ENCODE measurements at places on chromosomes 6 and 20. TPM values are rescaled to one million over a fixed set of nuclear protein-coding genes. Genes with fewer than 3 reads are reported as not detected.

DNA sequence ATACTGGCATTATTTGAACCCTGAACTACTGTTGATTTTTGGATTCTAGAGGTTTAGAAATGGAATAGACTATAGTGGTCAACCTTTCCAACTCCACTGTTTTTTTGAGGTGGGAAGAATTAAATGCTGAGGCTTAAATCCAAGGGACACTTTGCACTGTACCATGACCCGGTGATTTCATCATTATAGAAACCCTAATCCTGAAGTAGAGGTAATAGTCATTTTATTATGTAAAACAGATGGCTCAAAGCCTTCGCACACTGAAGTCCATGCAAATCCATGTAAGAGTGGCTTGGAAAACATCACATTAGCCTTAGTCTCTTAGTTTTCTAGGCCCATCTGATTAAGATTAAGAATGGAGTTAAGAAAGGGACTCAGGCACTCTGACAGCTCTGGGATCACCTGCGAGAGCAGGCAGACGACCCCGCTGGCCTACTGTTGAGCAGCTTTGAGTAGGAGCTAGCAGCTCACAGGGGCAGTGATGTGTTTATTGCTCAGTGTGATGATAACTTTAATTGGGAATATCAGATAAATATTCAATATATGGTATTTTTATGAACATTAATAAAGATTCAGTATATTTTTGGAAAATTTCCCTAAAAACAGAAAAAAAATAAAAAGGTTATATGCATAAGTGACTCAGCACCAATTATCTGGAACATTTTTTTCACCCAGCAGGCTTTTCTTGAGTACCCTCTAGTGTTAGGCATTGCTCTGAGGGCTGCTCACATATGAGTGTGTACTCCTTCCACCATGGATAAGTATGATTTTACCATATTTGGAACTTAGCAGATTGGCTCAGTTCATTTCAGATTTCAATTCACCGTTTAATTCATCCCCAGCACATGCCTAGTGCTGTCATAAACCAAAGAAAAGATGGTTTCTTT lies 13.4 kb downstream of the SLX4IP start:
- H3K27me3 ChIP-seq: no peaks in the 10 kb centered on the region
- H3K36me3 ChIP-seq: no peaks in the 10 kb centered on the region
- H3K4me3 ChIP-seq: no peak overlapping the region
- no peak overlapping the region for H3K27ac ChIP-seq
- 0 out of 2 replicates have a peak, but pooled peaks cover 4% of the 10 kb centered on the region for H3K4me1 ChIP-seq
- DNase-seq: no peak

- no peaks in the 10 kb centered on the region for H3K36me3 ChIP-seq
- no peak overlapping the region for H3K27ac ChIP-seq
- H3K4me3 ChIP-seq: no peak overlapping the region
These were observed 17.7 kb downstream of the SRXN1 start for GRCh38 chr20:635028-635892.

The CRISP2 gene
- not detected for total RNA-seq

- H3K27me3 ChIP-seq: no peaks in the 10 kb centered on the region
- no peaks in the 10 kb centered on the region for H3K36me3 ChIP-seq
- H3K27ac ChIP-seq: peak overlapping the region; percentile 58
- H3K4me3 ChIP-seq: no peak overlapping the region
These were observed 405.9 kb upstream of the SULF2 start for GRCh38 chr20:48191200-48191599.

GRCh38 chr6:98875375-98875774 lies 41.0 kb downstream of the POU3F2 start:
- no peaks in the 10 kb centered on the region for H3K4me1 ChIP-seq
- H3K36me3 ChIP-seq: no peaks in the 10 kb centered on the region
- H3K27me3 ChIP-seq: no peaks in the 10 kb centered on the region
- no peak overlapping the region for H3K27ac ChIP-seq
- no peak overlapping the region for H3K4me3 ChIP-seq
- DNase-seq: no peak

GRCh38 chr6:17354700-17355403 lies 38.5 kb upstream of the CAP2 start:
- no peak for DNase-seq
- H3K4me3 ChIP-seq: no peak overlapping the region
- H3K27me3 ChIP-seq: no peaks in the 10 kb centered on the region
- H3K27ac ChIP-seq: no peak overlapping the region

GRCh38 chr6:21033575-21034026 lies 499.3 kb downstream of the CDKAL1 start:
- no peak overlapping the region for H3K27ac ChIP-seq
- no peak overlapping the region for H3K4me3 ChIP-seq
- no peaks in the 10 kb centered on the region for H3K27me3 ChIP-seq
- H3K4me1 ChIP-seq: no peaks in the 10 kb centered on the region

The ACAT2 gene
- 122 TPM for total RNA-seq

The MAPK13 gene
- total RNA-seq: 47.3 TPM

GRCh38 chr20:54472607-54473006 lies 2.8 kb upstream of the DOK5 start:
- H3K36me3 ChIP-seq: no peaks in the 10 kb centered on the region
- no peak overlapping the region for H3K27ac ChIP-seq
- H3K4me3 ChIP-seq: no peak overlapping the region
- H3K4me1 ChIP-seq: no peaks in the 10 kb centered on the region

DNA sequence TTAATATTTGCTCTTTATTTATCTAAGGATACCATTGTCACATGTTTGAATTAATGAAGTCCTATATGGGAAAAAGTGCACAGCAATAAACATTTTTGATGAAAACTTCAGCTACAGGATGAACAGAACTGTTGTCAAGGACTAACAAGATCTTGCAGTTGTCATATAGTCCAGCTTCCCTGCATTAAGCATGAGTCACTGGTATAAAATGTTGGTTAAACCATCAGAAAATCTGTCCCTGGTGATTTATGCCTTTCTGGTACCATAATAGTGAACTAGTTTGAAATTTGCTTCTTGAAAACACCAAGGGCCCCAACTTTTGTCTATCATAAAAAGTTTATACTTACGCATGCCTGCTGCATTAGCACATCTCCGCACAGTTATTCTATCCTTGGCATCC lies 60.4 kb upstream of the RSPO3 start:
- H3K27me3 ChIP-seq: no peaks in the 10 kb centered on the region
- no peak overlapping the region for H3K4me3 ChIP-seq
- no peaks in the 10 kb centered on the region for H3K4me1 ChIP-seq
- H3K36me3 ChIP-seq: no peaks in the 10 kb centered on the region
- no peak overlapping the region for H3K27ac ChIP-seq
